ENCODE measurements at places on chromosomes 7 and 10.

GRCh38 chr7:1142051-1142635 lies 17.9 kb downstream of the ZFAND2A start:
- DNase-seq: no peak

- DNase-seq: no peak
Measured at GRCh38 chr10:70809726-70810125, 6.0 kb upstream of the SGPL1 start.

GRCh38 chr7:151433721-151434400 lies 6.1 kb downstream of the CRYGN start:
- no peak for DNase-seq

- no peak for DNase-seq
Measured at GRCh38 chr10:132670546-132671227, 115.3 kb downstream of the NKX6-2 start.

DNA sequence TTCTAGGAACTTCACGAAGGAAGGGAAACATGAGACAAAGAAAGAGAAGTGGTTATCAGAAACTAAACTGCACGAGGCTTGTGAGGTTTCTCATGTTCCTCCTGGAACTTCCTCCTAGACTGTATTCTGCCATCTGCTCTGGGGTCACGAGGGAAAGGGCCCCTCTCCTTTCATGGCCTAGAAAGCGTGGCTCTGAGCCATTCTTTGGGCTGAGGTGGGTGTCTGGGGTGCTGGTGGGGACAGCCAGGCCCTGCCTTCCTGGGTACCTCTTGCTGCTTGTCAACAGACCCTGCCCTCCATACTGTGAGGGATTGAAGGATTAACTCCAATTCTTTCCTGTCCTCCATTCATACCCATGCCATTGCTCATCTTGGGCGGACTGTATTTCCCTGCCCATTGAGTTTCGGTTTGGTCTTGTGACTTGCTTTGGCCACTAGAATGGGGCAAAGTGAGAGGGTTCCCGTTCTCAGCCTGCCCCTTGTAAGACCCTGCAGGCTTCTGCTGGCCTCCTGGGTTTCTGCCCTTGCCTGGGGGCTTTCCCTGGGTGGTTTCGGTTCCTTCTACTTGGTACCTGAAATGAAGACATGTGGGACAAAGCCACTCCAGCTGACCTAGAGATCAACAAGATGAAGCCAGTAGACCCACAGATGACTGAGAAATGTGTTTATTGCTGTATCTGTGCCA lies 14.9 kb upstream of the GIMAP8 start:
- DNase-seq: no peak

DNA sequence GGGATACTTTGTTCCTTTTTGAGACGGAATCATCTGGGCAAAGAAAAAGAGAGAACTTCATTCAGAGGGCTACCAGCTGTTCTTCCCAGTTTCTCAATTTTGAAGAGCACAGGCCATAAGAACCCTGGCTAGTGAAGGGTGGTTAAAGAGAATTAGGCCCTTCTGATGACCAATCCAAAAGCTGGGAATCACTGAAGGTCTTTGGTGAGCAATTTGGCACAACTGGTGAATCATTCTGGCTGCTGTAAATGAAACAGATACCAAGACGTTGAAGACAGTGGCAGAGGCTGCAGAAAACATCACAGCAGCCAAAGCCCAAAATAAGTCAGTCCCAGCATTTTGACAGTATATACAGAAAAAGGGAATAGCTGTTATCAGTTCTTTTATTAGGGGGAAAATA lies 5.1 kb downstream of the RAPGEF5 start:
- DNase-seq: no peak

- DNase-seq: no peak
Measured at GRCh38 chr7:107405559-107405958, 64.3 kb upstream of the GPR22 start.

- no peak for DNase-seq
Measured at GRCh38 chr10:103663236-103663635, 169.7 kb downstream of the NEURL1 start.

- no peak for DNase-seq
Measured at GRCh38 chr10:116007256-116007891, 265.6 kb downstream of the GFRA1 start.

GRCh38 chr7:44132039-44132438 lies 8.7 kb upstream of the POLD2 start:
- DNase-seq: no peak

GRCh38 chr7:90384433-90384832 lies 18.8 kb upstream of the CLDN12 start:
- DNase-seq: no peak

DNA sequence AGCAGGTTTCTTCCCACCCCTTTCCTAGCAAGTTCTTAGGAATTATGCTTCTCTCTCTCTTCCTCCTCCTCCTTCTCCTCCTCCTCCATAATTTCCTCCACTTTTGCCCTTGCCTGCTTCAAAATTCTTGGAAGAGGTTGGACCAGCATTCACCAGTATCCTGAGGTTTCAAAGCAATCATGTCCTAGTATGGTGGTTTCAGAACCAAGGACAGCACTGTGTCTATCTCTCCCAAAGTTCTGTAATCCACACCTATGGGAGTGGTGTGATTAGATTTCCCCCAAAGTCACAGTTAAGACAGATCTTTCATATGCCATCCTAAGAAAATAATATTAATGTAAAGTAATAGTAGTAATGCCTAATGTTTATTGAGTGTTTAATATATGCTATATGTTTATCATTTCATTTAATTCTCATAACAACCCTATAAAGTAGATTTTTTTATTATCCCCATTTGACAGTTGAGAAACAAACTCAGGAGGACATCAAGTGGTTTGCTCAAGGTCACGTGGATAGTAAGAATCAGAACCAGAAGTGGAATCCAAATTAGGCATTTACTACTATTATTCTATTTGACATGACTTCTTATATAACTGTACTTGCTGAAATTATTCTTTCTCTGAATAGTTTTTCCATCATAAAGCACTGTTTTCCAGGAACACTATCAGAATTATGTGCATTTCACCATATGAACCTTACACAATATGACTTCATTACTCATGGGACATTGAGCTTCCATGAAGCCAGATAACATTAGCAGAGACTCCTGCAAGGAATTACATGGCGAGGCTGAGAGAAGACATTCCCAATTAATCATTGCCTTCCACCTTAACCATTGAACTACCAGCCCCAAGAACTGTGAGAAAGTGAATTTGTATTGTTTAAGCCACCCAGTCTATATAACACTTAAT lies 91.4 kb downstream of the IPMK start:
- no peak for DNase-seq

- DNase-seq: no peak
Measured at GRCh38 chr7:82950436-82950835, 212.2 kb downstream of the PCLO start.

DNA sequence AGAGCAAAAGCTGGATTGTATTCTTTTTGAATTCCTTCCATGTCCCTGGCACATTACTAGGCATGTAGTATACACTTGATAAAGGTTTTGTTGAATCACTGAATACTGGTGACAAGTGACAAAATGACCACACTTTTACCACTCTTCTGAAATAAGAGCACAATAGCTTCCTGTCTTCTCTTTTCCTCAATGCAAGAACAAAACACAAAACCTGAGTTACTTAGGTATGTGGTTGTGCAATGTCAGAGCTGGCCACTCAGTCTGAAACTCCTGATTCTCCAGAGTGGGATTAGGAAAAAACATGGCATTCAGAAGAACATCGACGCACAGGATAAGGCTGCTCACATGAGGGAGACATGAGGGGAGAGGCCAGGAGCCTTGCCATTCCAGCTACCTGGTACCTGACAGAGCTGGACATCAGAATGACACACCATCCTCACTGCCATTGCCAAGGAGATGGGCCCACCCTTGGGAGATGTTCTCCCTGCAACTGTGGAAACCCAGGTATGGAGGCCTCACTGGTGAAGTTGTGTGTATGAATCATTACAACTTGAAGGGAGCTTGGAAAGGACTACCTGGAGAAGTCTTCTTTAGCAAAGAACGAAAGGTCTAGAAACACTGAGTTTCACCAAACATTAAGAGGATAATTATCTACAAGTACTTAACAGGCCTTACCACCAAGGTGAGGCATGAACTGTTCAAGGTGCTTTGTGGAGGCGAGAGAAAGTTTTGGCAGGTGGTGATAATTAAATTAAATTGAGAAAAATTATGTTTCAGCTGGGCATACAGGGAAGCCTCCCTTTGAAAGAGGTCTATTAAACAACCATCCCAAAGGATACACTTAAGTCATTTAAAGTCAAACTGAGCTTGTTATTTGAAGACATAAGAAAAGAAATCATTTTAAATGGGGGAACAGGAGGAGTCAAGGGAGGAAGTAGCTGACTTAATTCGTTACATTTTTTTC lies 246.5 kb upstream of the AOAH start:
- DNase-seq: no peak

GRCh38 chr7:128982105-128982504 lies 44.4 kb downstream of the IRF5 start:
- no peak for DNase-seq

DNA sequence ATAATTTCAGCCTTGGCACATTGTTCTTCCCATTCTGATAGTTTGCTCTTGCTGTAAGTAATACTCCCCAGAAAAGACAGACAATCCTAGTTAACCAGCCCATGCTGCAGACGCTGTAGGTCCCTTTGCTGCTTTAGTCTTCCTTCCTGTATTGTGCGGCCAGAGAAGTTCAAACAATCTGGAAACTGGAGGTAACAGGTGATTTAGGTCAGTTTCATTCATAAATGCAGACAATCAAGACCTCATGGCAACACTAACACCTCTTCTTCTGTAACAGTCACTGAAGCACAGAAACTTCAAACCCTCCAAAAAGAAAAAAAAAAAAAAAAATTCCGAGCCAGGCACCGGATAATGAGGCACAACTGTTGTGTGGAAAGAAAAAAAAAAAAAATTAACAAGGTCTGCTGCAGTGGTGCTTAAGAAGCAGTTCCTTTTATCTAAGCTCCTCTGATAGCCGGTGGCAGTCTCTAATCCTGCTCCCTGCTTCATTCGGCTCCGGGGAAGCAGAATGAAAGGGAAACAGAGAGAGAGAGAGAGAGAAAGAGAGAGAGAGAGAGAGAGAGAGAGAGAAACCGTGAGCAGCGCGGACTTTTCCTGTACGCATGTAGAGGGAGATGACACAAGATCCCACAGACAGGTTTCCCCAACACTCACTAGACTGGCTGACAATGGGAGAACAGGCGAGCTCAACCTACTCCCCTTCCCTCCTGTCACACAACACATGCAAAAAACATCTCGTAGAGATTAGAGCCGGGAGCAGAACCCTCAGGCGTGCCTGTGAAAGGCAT lies at the start of gene SEMA3A:
Gene SEMA3A, minus strand, starts transcription at position 306 of the 788 bp plus-strand sequence. Its CDS starts 203 bp downstream, at position 103.
- no peak for DNase-seq
